ENCODE measurements at places on chromosomes 4 and X.

- DNase-seq: no peak
Measured at GRCh38 chrX:47840111-47840510, 3.4 kb downstream of the ZNF81 start.

- DNase-seq: no peak
Measured at GRCh38 chr4:153022241-153022715, 86.2 kb downstream of the FHDC1 start.

GRCh38 chrX:25531096-25531495, 515.3 kb upstream of the ARX start:
- no peak for DNase-seq

DNA sequence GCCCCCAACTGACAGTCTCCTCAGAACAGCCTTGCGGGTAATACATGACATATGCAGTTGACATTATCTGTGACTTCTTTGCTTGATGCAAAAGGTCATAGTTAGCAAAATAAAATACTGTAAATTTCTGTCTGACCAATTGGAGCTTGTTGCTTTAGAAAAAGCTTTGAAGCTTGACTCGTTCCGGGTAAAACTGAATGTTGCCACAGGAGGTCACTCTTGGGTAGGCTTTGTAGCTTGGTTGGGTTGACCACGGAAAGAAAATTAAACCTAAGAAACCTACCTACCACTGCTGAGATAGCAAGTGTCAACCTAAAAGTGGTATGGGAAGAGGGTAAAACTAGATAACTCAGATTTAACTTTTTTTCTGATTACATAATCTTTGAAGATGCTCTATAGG, 23.2 kb downstream of the PRPS2 start:
- no peak for DNase-seq

DNA sequence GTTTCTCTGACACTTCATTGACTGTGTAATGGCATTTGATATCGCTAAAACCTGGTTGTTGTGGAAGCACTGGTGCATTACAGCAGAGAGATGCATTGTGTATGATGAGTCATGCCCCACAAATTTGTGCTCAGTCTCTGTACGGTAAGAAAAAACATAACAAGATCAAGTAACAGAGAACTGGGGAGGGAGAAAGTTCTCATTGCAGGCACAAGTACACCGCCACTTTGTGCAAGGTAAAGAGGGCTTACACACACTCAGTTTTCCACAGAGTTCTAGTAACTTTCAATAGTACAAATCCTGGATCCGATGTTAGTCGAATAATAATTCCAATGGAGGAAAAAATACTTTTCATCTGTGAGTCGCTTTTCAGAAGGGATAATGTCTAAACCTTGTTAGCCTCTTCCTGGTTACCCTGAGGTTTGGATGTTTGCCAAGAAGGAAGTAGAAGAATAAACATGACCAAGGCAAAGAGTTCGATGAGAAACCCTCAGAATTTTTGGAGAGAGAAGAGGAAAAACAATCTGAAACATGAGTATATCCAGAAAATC, 512.5 kb upstream of the SLIT2 start:
- DNase-seq: no peak

GRCh38 chr4:88008743-88009171, 1.3 kb downstream of the PKD2 start:
- DNase-seq: no peak

- DNase-seq: no peak
Measured at GRCh38 chr4:128359422-128359821, 71.8 kb upstream of the PGRMC2 start.

GRCh38 chr4:165915215-165915614, 42.2 kb downstream of the TLL1 start:
- no peak for DNase-seq

- DNase-seq: no peak
Measured at GRCh38 chrX:110836982-110837381, 41.4 kb upstream of the CHRDL1 start.

- DNase-seq: no peak
Measured at GRCh38 chrX:8319359-8319758, 145.3 kb upstream of the VCX3B start.

- DNase-seq: no peak
Measured at GRCh38 chrX:33336783-33337182, 125.4 kb upstream of the DMD start.

- DNase-seq: no peak
Measured at GRCh38 chr4:56463711-56464110, 3.7 kb upstream of the SRP72 start.

DNA sequence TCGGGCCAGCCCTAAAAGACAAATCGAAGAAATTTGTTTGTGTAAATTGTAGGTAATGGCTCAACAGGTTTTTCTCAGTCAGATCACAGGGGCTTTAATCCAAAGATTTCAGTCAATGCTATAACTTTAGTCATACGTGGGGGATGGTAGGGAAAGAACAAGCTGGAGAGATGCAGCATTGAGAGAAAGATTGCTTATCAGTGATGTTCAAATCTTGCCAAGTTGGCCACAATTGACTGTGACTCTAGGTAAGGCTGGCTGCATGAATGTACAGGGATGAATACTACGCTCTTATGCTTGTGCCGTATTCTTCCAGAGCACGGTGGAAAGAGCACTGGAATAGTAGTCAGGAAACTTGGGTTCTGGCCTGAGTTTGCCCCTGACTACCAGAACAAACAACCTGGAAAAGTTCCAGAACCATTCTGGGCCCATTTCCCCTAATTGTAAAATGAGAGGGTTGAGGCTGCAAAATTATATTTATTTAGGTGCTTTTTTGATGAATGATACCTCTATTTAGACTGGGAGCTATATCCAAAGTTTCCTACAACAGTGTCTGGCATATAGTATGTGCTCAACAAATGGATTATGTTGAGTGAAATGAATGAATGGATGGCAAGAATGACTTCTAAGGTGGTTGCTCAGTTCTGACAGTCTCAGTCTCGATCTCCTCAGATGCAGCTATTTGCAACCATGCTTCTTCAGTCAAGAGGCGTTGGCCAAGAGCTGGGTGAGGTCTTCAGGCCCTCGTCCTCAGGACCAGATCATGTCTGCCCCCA, 44.4 kb downstream of the TSC22D3 start:
- DNase-seq: no peak

- no peak for DNase-seq
Measured at GRCh38 chr4:16083241-16084191, at the start of gene PROM1. Gene PROM1, minus strand, starts transcription at chr4:16084023. Its CDS starts 8,117 bp downstream, at chr4:16075906.

GRCh38 chr4:105415281-105415744, 58.5 kb downstream of the PPA2 start:
- no peak for DNase-seq

DNA sequence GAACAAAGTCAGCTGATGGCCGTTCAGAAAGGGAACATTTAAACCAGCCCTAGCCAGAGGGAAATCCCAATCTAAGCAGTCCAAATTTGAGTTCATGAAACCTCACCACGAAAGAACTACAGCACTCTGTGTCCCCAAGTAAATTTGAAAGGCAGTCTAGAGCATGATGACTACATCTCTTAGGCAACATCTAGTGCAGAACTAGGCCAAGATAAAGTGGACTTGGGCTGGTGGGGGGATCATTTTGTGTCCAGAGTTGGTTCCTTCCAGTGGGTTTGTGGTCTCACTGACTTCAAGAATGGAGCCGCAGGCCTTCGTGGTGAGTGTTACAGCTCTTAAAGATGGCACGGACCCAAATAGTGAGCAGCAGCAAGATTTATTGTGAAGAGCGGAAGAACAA, 64.9 kb downstream of the KLHL4 start:
- no peak for DNase-seq

GRCh38 chrX:37809970-37810369, 30.1 kb downstream of the CYBB start:
- no peak for DNase-seq

DNA sequence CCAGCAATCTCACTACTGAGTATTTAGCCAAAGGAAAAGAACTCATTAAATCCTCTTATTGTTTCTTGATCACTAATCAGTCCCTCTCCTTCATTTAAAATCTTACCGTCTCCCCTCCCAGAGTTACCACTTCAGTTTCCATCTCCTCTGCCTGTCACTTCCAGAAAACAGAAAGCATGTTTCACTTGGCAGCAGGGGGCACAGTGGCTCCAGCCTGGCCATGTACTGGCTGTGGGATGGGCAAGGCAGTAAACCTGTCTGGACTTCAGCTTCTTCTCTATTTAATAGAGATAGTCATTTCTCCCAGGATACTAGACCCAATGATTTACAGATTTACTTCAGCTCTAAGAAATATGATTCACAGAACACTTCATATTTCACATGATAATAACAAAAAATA, 63.2 kb downstream of the CD40LG start:
- no peak for DNase-seq

DNA sequence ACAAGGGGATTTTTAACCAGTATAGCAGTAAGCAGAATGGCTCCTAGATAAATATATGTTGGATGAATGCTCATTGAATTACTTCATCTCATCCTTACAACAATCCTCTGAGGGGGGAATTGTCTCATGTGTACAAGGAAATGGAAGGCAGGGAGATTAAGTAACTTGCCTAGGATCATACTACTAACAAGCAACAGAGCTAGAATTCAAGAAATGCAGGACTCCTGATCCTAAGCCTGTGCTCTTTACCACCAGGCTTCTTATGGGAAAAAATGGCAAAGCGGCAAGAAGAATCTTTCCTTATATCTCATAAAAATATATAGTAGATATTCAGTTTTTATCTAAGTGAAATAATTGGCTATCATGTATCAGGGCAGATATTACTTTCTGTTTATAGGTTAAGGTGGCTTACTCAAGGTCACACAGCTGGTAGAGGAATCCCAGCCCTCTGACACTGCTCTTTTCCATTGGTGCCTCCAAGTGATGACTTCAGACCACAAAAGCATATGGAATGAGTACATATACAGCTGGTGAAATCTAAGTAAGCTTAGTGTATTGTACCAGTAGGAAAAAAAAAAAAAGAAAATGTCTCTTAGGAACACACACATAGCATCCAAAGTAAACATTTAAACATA, 2.1 kb downstream of the ABHD18 start:
- DNase-seq: no peak

DNA sequence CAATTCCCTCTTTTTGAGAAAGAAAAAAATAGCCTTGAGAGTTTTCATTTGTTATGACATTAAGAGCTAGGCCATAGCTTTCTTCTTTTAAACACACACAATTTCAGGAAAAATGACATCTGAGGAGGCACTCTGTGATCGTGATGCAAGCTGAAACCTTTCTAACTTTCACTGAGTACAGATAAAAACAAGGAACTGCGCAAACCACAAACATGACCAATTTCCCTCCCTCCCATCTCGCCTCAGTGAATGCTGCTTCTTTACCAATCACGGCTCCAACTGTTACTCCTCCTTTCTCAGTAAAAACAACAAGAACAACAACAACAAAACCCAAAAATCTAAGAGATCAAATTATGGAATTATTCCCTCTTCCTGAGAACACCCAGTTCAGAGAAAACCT, 626.8 kb downstream of the TLL1 start:
- no peak for DNase-seq

DNA sequence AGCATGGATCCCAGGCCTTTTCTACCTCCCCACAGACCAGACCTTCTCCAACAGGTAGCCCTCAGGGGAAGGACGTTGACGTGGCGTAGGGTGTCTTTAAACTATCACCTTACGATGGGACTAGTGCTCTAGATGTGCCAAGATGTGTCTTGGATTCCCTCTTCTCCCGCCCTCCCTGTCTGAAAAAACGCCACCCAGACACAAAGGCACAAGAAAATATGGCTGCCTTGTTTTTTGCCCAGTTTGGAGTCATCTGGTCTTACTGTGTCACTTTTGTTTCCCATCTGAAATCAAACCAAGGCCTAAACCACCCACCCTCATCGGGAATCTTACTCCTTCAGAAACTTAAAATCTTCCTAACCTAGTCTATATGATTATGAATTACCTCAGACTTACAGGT, 235.4 kb downstream of the OR13H1 start:
- no peak for DNase-seq

DNA sequence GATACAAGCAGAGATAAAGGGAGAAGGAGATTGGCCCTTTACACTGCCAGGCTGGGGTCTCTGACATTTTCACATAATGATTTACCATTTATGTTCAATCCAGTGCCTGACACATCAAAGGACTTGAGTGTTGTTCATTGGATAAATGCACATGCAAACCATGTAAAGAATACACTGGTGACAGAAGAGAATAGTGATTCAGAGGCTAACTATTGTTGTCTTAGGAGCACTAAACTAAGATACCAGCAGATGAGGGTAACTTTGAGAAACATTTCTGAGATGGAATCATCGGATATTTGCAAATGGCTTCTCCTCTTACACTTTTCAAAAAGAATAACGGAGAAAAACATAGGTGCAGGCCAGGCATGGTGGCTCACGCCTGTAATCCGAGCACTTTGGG, 67.3 kb upstream of the HHIP start:
- no peak for DNase-seq

DNA sequence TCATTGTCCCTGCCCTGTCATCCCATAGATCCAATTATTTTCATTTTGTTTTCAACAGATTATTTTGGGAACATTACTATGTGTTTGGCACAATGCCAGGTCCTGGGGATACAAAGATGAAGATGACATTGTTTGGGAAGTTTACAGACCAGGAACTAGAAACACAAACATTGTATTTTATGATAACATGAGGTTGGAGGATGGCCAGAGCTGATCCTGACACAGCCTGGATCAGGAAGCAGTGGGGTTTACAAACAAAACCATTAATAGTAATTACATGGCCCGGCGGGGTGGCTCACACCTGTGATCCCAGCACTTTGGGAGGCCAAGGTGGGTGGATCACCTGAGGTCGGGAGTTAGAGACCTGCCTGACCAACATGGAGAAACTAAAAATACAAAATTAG, 29.9 kb downstream of the CLRN2 start:
- DNase-seq: no peak

DNA sequence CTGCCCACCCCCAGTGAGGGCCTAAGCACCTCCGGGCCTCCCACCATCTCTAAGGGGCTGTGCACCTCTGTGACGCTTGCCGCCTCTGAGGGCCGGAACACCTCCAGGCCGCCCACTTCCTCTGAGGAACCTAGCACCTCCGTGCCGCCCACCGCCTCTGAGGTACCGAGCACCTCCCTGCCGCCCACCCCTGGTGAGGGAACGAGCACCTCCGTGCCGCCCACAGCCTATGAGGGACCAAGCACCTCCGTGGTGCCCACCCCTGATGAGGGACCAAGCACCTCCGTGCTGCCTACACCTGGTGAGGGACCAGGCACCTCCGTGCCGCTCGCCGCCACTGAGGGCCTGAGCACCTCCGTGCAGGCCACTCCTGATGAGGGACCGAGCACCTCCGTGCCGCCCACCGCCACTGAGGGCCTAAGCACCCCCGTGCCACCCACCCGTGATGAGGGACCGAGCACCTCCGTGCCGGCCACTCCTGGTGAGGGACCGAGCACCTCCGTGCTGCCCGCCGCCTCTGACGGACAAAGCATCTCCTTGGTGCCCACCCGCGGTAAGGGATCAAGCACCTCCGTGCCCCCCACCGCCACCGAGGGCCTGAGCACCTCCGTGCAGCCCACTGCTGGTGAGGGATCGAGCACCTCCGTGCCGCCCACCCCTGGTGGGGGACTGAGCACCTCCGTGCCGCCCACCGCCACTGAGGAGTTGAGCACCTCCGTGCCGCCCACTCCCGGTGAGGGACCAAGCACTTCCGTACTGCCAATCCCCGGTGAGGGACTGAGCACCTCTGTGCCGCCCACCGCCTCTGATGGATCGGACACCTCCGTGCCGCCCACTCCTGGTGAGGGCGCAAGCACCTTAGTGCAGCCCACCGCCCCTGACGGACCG, 977 bp downstream of the MAGEE1 start:
- no peak for DNase-seq

- DNase-seq: no peak
Measured at GRCh38 chrX:153761863-153762262, 2.2 kb upstream of the PLXNB3 start.

GRCh38 chr4:85496126-85496849, 21.3 kb downstream of the ARHGAP24 start:
- no peak for DNase-seq

GRCh38 chrX:154457491-154458115, 478 bp upstream of the PLXNA3 start:
- no peak for DNase-seq

Data from stimulated activated CD4-positive, alpha-beta T cell treated with anti-CD3 and anti-CD28 coated beads, TNF-alpha, amount 100 ng/mL, for 1 hour (primary cell).